ENCODE measurements at places on chromosomes 12 and 14. TPM values are rescaled to one million over a fixed set of nuclear protein-coding genes. Genes with fewer than 3 reads are reported as not detected.

- no peak for DNase-seq
Observed at GRCh38 chr14:104698688-104699425, 9.4 kb downstream of the INF2 start.

DNA sequence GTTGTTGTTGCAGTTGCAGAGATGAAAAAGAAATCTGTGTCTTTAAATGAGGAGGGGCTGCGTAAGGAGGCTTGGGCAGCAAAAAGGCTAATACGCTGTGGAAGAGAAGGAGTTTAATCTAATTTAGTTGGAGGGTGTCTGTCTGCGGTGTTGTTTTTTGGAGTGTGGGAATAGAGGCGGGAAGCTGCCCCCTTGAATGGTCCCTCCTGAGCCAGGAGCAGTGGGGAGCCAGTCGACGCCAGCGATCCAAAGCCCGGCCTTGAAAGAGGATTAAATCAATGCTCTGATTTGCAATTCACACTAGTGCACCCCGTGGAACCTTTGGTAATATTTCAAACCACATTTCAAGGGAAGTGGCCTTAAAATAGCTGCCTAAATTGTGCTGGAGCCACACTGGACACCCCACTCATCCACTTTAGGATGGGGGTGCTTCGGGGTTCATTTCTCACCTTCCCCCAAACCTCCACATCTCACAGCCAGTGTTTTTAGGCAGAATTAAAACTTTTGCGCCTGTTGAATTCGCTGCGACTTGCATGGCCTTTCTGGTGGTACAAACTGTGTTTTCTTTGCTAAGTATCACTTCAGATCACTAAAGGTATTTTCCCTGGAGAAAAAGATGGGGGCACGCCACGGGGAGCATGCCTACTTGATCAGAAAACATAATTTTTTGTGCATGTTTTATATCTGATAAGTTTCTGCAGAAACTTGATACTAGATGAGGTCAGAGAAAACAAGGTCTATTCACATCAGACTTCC is 4.1 kb upstream of the FZD10 start:
- DNase-seq, result no peak

GRCh38 chr12:7376196-7376595 is 67.8 kb downstream of the CD163L1 start:
- DNase-seq, result no peak

DNA sequence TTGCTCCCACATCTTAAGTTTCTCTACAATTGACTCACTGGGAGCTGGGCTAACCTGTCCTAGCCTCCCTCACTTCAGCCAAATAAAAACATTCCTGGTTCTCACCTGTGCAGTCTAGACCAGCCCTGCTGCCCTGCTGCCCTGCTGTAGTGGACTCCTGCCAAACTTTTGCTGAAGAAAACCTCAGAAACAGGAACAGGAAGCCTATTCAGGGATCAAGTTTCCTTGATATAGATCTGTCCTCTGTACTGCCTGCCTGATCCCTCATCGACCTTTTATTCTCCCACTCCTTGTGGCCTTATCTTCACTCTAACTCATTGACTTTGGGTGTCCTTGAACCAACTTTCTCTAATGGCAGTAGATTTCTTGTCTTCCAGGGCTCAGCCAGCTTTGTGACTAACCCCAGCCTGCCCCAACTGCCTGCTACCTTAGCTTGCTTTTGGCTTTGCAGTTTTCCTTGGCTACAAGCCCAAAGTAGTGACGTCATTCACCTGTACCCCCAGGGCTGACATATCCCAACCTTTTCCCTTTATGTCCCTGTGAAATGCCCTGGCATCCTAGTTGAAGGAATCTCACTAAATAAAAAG is 234.8 kb downstream of the DUSP6 start:
- DNase-seq, result peak; percentile 73

- no peak for DNase-seq
Observed at GRCh38 chr12:117762143-117762542, 206.6 kb downstream of the KSR2 start.

DNA sequence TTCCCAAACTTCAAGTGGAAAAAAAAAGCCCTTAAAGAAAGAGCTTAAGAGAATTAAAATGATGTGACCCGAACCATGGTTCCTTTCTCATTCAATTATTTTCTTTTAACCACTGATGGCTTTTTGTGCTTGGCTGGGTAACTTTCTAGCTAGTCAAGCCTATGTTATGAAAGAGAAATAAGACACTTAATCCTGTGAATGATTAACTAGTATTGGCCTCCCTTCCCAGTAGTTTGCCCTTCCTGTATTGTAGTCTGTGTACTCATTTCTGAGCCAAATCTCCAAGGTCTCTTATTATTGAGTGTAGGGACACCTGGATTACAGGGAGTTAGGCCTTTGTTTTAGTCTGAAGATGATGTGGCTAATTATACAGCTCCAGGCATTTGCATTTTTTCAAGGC is 353.0 kb downstream of the RAD51B start:
- peak; percentile 59 for DNase-seq

DNA sequence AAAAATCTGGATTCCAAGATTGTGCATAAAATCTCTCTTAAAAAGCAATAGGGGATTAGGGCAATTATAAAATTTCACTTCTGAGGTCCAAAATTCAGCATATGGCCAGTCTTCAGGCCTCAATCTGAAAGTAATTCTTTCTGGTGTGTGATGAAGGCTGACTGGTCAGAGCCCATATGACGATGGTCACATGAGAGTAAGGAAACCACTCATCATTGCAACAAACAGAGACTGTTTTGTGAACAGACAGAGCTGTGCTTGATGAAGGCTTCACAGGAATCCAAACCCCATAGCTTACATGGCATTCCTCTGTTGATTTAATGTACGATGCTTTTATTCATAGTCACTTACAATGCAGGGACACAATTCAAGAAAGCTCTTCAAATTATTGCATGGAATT is 238.1 kb downstream of the APAF1 start:
- no peak for DNase-seq

GRCh38 chr12:71671816-71672215 is 7.7 kb downstream of the THAP2 start:
- DNase-seq, result no peak

DNA sequence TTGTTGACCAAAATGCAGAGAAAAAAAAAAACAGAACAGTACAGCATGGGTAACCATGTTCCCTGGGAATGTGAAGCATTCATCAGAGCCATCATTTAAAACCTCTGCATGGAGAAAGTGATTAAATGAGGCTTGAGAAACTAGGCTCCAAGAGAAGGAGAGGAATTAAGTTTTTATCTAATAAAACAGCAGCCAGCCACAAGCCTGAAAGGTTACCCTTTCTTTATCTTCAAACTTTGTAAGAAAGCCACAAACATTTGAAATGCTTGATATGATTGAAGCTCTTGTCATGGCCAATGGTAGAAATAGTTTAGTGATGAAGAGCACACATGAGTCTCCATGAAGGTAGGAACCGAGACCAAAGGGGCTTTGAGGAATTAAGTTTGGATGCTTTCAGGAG is 144.9 kb upstream of the SYT1 start:
- DNase-seq, result no peak

GRCh38 chr12:48078901-48079300 is 27.0 kb downstream of the SENP1 start:
- no peak for DNase-seq

GRCh38 chr12:97977870-97978405 is 515.3 kb downstream of the RMST start:
- DNase-seq, result no peak

- DNase-seq, result no peak
Observed at GRCh38 chr14:23299986-23300686, 2.5 kb downstream of the PPP1R3E start.

- DNase-seq, result peak; percentile 86
Observed at GRCh38 chr14:70972107-70972976, 65.1 kb downstream of the PCNX1 start.

DNA sequence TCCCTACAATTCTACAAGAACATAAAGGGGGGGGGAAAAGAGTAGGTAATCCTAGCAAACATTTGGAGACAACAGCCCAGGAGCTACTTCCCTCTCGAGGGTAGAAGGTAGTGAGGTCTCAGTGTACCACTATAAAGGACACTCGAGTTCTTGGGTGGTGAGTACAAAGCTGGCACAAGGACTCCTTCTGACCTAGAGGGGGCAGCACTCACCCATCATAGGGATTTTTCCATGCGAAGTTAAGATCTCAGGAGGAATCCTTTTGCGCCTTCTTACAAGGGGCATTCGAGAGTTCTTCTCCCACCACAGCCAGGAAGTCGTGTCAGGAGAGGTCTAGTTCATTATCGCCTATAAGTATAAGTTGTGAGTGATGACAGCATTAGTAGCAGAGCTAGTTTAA is 200.2 kb upstream of the RBM19 start:
- no peak for DNase-seq

DNA sequence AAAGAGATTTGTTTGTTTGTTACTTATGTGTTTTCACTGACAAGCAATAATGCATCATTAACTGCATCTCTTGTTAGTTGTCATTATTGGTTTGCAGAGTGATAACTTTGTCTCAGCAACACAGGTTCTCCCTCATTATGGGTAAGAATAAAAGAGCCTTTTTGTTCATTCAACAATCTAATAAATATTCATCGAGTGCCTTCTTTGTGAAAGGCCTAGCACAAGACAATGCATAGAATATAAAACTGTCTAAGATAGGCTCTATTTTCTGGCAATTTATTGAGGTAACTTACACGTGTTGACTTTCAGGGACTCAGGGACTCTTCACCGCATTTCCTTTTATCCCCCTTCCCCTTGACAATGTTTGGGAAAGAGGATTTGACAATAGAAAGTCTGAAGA is 95.5 kb upstream of the KRR1 start:
- no peak for DNase-seq

DNA sequence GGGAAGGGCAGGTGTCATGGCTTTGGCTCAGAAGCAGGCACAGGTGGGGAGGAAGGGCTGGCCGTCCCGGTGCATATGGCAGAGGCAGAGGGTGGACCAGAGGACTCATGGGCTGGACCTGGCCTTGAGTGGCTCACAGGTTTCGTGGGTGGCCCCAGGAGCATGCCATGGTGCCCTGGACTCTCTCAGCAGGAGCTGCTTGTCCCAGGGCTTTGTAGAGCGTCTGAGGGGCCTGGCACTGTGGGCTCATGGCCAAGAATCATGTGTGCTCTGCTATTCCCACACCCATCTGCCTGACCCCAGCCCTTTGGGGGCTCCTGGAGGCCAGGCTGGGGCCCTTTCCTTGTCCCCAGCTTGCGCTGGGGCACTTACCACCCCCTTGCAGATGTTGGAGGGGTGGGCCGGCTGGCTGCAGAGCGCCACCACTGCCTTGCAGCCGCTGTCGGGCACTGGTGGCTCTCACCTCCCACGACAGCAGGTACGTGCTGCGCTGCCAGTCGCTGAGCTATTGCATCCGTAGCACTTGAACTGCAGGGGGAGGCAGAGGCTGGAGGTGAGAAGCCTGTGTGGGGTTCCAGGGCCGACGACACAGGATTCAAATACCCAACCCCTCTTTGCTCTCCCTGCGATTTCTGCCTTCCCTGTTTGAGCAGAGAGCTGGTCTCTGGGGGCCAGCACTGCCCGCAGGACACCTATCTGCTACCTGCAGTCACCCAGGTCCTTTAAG is 187.4 kb upstream of the PRMT8 start:
- peak; percentile 35 for DNase-seq

OR4E1 gene
- total RNA-seq, result not detected

CSRP2 gene
- total RNA-seq, result 19.7 TPM

MYF5 gene
- not detected for total RNA-seq
